ENCODE measurements at places on chromosomes 7 and 10. TPM values are rescaled to one million over a fixed set of nuclear protein-coding genes. Genes with fewer than 3 reads are reported as not detected.

The HKDC1 gene
- not detected for total RNA-seq

The SFTPA1 gene
- not detected for total RNA-seq

The ZSWIM8 gene
- total RNA-seq, result 148 TPM

The UCN3 gene
- total RNA-seq, result not detected

The OR2A12 gene
- total RNA-seq, result not detected

The FAM171A1 gene
- 0.47 TPM for total RNA-seq

The GSTO2 gene
- total RNA-seq, result 0.53 TPM

The CLRN3 gene
- not detected for total RNA-seq

The PHF14 gene
- total RNA-seq, result 52.3 TPM

The PTPRZ1 gene
- total RNA-seq, result not detected

All from natural killer cell treated with Interleukin-12 subunit alpha and Interleukin-12 subunit beta and Interleukin-15 and Interleukin-18, amount 100 ng/mL, for 72 hours (primary cell).